ENCODE measurements at places on chromosomes 7 and 10.
A peak's percentile ranks its signal among the peaks of the same experiment; 100 is the strongest.

DNA sequence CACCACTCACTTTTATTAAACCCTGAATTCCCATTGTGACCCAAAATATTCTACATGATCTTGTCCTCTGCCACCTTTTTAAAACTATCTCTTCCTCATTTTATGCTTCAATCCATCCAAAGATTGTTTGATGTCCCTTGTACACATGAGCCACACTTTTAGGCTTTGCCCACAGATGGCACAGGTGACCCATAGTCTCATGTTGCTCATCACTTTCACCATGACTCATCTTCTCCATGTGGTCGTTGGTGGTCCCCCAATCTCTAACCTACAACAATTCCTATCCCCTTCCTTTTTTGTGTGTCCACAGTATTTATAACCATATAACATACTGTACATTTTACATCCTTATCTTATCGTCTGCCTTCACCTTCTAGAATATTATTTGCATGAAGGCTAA is 271.5 kb upstream of the ZWINT start:
- no peak for DNase-seq

- DNase-seq: no peak
Measured at GRCh38 chr7:156703209-156703608, 62.6 kb downstream of the RNF32 start.

- no peak for DNase-seq
Measured at GRCh38 chr7:144975882-144976281, 140.0 kb upstream of the TPK1 start.

GRCh38 chr10:49606981-49607535 is 3.1 kb upstream of the SLC18A3 start:
- DNase-seq: peak; percentile 81

DNA sequence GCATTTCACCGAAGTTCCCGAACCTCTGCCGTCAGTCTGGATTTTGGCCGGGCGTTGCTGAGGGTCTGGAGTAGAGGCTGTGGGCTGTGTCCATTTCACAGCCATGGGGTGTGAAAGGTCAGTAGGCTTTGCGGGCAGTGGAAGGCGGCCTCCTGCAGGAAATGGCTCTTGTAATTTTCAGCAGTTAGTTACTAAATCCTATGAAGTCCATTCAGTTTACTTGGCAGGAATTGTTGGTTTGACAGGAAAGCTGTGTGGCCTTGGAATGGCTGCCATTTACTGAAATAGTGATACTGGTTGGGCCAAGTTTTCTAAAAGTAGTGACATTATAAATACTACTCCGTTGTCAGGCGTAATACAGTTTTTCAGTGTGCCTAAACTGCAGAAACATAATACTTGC is 303.7 kb downstream of the CCDC3 start:
- DNase-seq: no peak

DNA sequence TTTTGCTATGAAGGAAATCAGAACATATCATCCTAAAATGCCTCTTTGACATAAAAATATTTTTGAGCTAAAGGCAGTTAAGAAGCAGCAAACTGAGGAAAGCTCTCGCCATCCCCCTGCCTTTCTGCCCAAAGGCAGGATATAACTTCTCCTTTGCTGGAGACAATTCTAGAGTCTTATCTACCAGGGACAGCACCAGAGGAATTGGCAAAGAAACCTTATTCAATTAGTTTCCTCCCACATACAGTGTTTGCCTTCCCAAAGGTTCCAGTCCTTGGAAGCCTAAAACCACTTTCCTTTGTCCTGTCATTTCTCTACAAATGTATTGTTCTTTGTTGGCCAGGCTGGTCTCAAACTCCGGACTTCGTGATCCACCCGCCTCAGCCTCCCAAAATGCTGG is 33.7 kb downstream of the MASTL start:
- DNase-seq: no peak

GRCh38 chr10:69801434-69802315 is at the start of gene COL13A1:
Gene COL13A1 (plus strand): TSS chr10:69801906. CDS start chr10:69802424, 518 bp downstream.
- DNase-seq: no peak

DNA sequence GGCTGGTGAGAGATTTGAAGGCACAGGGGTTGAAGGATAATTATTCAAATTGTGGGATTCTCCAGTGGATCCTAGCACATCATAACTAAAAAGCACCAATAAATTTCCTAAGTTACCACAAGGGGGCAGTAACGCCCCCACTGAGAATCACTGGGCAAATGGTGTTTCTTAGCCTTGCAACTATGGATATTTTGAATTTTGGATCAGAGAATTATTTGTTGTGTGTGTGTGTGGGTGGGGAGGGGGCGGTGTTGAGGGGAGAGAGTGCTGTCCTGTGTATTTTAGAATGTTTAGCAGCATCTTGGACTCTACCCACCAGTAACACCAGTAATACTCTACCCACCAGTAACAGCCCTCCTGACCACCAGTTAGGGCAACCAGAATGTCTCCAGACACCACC is 63.3 kb upstream of the PRKG1 start:
- peak; percentile 12 for DNase-seq

- DNase-seq: no peak
Measured at GRCh38 chr7:124497176-124497575, 268.4 kb downstream of the GPR37 start.

DNA sequence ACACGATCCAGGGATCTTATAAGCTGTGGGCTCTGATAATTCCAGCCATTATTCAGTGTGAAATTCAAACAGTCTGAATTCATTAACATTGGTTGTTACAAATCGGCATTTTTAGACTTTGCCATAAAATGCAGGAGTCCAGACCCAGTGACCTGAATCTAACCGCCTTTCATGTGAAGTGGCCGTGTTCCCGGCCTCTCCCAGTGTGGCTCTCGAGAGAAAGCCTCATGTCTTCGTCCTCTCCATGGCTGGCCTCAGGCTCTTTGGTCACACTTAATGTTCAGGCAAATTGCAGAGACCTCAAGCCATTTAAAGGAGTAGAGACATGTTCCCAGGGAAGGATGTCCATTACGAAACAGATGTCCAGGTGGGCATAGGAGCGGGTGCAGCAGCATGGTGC is 59.3 kb downstream of the CTBP2 start:
- DNase-seq: no peak

DNA sequence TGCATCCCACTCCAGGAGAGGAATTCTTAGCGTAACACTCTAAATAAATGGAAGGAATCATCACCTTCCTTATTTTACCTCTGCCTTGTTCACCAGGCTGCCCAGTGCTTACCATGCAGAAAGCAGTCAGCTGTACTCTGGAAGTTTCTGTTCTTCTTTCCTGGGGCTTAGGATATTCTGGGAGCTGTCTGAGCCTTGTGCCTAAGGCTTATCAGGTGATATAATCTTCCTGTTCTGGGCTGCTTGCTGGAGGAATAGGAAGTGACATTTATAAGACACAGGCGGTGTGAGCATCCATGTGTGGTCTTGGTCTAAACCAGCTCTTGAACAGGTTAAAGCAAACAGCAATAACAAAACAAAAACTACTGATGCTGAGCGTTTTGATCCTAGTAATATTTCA is 13.5 kb downstream of the KCTD7 start:
- no peak for DNase-seq

GRCh38 chr10:98963608-98964007 is 272.0 kb downstream of the HPSE2 start:
- DNase-seq: no peak

GRCh38 chr10:113704637-113705343 is 25.1 kb downstream of the CASP7 start:
- DNase-seq: peak; percentile 32

DNA sequence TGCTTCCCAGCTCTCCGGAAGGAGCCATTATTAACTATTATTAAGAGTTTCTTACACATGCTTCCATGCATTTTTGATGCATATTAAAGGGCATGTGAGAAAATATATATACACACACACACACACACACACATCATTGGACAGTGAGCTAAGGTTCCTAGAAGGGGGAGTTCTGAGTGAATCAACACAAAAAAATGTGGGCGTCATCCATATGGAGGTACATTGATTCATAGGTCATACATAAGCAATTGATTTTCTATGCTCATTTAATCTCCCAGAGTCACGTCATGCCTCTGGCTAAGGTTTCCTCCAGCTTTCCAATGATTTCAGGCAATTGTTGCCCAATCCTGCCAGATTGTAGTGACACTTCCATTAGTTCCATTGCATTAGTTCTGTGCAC is 269.4 kb downstream of the DNAJB9 start:
- DNase-seq: no peak

- DNase-seq: no peak
Measured at GRCh38 chr10:77532068-77532467, 105.5 kb downstream of the KCNMA1 start.

- DNase-seq: no peak
Measured at GRCh38 chr7:128591705-128592104, 80.4 kb upstream of the GARIN1A start.

- DNase-seq: peak; percentile 59
Measured at GRCh38 chr7:144812379-144813283, 23.2 kb downstream of the TPK1 start.

DNA sequence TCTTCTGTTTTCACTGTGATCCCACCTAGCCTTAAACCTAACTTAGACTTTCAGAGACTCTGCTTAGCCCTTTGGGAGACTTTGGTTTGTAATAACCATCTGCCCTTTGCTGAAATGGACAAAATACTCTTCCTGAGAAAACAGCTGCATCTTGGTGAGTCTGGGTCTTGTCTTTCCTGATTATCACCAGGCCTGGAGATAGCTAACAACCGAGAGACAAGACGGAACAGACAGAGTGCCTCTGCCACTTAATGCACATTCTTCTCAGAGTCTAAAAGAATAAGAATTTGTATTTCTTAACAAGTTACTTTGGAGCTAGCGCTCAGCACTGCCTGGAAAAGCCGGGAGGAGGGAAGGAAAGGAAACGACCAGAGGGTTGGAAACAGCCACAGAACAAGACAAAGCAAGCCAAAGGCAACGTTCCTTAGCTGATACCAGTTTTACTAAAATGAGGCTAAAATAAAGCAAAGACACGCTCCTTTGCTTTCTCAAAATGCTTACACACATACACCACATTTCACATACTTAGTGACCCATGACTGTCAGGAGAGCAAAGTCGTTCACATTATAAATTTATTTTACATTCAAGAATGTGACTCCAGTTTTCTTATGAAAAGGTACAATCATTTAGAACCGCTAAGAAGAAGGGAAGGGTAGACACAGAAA is 70.3 kb upstream of the DGKI start:
- DNase-seq: no peak

GRCh38 chr10:78336402-78336791 is 302.7 kb downstream of the RPS24 start:
- no peak for DNase-seq

DNA sequence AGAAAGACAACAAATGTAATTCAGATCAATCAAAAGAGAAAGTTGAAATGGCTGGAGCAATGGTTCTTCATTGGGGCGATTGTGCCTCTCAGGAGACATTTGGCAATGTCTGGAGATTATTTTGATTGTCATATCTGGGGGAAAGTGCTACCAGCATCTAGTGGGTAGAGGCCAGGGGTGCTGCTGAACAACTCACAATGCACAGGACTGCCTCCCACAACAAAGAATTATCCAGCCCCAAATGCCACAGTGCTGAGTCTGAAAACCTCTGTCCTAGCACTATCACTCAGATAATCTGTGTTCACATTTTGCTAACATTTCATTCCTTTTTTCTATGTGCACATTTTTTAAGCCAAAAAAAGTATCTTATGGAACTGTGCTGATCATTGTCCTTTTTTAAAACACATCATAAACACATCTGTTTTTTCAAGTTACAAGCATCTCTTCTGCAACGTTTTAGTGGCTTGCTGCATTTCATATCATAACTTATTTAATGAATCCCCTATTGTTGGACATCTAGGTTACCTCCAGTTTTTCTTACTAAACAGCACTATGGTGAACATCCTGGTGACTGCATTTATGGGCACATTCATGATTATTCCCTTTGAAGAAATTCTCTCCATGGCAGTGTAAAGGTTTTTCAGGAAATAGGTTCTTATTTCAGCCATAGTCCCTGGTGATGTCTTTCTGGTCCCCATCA is 114.2 kb downstream of the C10orf105 start:
- peak; percentile 19 for DNase-seq

- DNase-seq: no peak
Measured at GRCh38 chr10:75297021-75297599, 61.4 kb upstream of the COMTD1 start.

- DNase-seq: no peak
Measured at GRCh38 chr10:90930971-90931871, 10.3 kb upstream of the ANKRD1 start.

DNA sequence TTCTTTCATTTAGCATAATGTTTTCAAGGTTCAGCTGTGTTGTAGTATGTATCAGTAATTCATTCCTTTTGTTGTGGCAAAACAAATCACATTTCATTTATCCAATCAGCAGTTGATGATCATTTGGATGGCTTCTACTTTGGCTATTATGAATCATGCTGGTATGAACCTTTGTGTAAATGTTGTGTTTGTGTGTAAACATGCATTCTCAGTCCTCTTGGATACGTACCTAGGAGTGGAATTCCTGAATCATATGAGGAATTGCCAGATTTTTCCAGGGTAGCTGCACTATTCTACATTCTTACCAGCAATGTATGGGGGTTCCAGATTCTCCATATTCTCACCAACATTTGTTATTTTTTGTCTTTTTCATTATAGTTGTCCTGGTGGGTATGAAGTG is 578.5 kb upstream of the MKI67 start:
- no peak for DNase-seq

DNA sequence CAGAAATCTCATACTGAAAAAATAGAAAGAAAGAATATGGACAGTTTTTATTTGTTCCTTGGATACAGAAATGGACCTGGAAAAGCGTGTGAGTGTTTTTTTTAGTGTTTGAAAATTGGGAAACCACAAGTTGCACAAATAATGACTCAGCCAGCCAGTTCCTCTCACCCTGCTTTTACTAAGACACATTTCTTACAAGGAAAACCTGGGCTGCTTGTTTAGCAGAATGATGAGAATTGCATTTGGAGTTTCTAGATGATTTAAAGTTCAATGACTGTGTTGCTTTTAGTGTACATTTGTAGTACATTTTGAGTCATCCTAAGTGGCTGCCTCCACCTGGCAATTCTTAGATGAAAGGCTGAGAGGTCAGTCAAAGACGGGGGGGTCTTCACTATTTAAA is 218.7 kb downstream of the ABCA13 start:
- no peak for DNase-seq

- DNase-seq: no peak
Measured at GRCh38 chr7:41478187-41478586, 224.7 kb downstream of the INHBA start.

DNA sequence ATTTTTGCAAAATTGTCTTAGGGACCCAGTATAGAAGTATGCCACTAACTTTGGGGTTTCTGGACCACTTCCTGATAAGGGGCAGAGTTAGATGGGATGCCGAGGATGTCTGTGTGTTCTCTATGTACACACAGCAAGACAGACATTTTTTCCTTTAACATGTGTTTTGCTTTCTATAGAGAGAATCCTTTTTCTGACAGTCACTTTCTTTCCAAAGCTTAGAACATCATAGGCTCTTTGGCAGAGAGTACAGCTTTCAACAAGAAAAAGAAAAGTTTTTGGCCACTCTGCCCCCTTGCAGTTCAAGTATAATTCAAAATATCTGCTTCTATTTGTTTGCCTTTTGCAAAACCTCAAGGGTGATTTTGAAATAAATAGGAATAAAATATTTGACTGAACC is 44.1 kb downstream of the PAPSS2 start:
- no peak for DNase-seq

DNA sequence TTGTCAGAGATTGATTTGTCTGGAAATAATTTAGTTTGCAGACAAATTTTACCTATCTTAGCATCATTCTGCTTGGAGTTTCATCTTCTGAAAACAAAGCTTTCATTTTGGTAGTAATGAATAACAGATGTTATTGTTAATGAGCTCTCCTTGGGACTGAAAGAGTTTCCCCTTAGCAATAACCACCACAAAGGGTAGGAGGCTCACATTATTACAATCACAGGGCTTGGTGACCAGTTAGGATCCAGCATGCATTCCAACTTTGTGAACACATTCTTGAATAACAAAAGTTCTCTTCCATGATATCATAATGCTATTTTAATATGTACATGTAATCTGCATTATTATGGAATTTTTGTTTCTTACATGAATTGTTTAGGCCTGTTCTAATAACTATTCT is 148.8 kb upstream of the VWC2 start:
- DNase-seq: no peak
